ENCODE measurements at places on chromosomes 4 and X.

- DNase-seq, result no peak
These were observed 44.6 kb downstream of the ARHGEF9 start for GRCh38 chrX:63740382-63740781.

DNA sequence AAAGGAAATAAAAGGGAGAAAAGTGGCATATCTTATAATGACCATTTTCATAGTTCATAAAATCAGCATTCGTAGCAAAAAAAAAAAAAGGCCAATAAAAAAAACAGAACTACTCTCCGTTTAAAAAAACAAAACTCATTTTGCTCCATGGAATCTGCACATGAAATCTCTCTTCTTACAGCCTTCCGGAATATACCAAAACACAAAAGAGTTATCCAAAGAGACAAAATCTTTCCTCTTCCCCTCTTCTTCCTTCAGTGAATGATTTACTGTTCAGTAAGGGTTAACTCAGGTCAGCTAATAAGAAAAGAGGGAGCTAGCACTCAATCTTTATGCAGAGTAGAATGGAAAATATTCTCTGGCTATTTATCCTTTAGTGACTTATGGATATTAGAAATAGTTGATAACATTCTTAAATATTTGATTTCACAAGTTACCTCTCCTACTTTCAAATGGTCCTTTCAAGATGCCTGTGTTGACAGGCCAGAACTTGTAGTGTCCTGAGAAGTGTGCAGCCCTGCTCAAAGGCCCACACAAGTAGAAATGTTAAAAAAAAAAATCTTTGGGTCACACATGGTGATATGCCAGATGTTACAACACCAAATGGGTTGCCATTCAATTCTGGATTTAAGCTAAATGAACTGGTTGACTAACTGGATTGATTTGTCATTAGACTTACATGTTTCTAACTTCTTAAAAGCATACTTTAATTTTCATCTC, 42.1 kb downstream of the PDGFC start:
- no peak for DNase-seq

- no peak for DNase-seq
These were observed 47.4 kb downstream of the NOP14 start for GRCh38 chr4:2915789-2916188.

DNA sequence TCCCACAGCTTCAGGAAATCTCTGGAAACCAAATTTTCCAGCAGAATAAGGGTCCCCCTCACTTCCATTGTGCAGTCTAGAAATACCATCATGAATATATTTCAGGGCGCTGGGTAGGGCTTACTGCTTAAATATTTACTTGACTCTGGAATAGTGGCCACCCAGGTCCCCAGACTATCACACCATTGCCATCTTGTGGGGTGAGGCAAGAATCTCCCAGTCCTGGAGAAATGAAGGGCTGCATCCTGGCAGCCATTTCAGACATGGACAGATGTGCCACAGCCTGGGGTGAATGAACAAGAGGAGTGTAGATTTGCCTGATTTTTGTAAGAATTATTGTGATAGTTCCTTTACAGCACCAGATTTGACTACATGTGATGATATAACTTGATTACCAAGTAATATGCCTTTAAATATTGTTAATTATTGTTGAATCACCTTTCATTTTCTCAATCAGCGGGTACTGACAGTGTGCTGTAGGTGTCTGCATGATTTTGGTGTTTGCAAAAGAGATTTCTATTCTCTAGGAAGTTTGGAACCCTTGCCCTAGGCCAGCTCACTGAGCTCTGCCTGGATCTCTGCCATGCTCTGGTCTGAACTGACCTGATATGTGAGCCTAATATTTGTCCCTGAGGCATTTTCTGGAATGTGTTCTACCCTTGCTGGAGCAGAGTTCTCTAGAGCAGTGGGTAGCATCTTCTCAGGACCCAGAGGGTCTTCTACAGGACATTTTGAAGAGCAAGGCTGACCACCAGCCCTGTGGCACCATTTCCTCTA, 183.4 kb downstream of the KIT start:
- no peak for DNase-seq

GRCh38 chr4:143207555-143207954, 22.8 kb downstream of the USP38 start:
- DNase-seq, result no peak
